ENCODE measurements at places on chromosomes 3 and 15.

- DNase-seq = no peak
Measured at GRCh38 chr3:133037436-133037835, 755 bp upstream of the TMEM108 start.

DNA sequence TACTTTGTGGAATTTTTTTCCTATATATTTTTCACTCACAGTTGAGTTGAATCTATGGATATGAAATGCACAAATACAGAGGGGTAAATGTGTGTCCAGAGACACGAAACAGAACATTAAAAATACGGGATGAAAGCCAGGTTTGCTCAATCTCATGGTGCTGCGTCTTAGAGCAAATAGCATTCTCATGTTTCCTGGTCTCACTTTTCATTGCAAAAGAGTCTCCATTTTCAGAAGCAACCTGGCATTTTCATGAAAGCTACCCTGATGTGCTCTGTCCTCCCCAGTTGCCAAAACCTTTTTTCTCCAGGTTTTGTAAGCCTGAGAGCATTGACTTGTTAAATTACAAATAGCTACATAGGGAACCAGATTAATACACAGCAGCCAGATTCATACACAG is 49.5 kb upstream of the MBNL1 start:
- DNase-seq = no peak

DNA sequence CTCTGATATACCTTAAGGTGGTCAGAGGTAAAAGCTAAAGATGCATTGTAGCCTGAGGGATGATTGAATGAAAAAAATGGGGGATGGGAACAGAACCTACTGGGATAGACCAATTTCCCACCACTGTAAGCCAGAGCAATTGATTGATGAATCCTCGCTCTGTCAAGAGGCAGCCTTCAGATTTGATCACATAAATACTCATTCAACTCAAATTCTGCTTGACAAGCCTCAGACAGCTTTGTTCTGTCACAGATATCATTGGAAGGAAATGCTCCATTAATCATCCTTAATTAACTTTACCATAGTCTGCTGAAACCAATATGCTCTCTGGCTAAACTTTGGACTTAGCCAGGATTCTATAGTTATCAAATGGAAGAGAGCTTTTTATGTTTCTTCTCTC is 467.8 kb downstream of the MECOM start:
- no peak for DNase-seq

GRCh38 chr3:193830791-193831191 is 237.8 kb downstream of the OPA1 start:
- DNase-seq = no peak

GRCh38 chr15:100255644-100256043 is 86.1 kb downstream of the ADAMTS17 start:
- DNase-seq = no peak

GRCh38 chr3:46406788-46407611 is at the start of the genes CCR5AS and CCRL2:
TSS of gene CCR5AS (minus strand) at chr3:46407066.
TSS of gene CCRL2 (plus strand) at chr3:46407259. CDS start at chr3:46408080, 821 bp downstream.
- DNase-seq = peak; percentile 40

- DNase-seq = no peak
Measured at GRCh38 chr15:33846862-33847261, 121.4 kb upstream of the CHRM5 start.

DNA sequence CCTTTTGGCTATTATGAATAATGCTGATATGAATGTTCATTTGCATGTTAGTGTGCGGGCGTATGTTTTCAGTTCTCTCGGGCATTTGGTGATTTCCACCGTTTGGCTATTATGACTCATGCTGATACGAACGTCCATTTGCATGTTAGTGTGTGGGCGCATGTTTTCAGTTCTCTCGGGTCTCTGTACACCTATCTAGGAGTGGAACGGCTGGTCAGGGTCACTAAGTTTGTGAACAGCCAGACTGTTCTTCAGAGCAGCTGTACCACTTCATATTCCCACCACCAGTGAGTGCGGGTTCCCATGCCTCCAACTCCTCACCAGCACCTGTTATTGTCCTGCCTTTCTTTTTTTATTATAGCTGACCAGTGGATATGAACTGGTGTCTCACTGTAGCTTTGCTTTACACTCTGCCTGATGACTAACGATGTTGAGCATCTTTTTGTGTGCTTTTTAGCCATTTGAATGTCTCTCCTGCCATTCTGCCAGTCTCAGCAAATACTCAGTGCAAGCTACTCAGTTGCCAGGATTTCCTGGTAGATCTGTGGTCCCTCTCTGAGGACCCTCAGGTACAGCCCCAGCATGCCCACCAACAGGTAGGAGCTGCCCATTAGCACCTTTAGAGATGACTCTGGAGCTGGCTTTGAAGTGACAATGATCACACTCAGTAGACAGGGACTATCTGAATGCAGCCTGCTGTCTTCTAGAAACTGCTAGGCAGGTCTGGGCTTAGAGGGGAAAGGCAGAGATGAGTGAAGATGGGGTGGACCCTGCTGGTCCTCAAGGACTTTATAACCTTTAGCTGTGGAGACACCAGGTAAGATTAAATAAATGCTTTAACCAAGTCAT is 141.1 kb downstream of the XXYLT1 start:
- peak; percentile 62 for DNase-seq

GRCh38 chr3:70947579-70947978 is 635.1 kb upstream of the MDFIC2 start:
- DNase-seq = no peak

GRCh38 chr15:97995881-97996603 is 35.5 kb downstream of the ARRDC4 start:
- no peak for DNase-seq

- DNase-seq = no peak
Measured at GRCh38 chr3:15280853-15281532, 51.4 kb downstream of the SH3BP5 start.

GRCh38 chr3:32421991-32422859 is 30.6 kb downstream of the CMTM7 start:
- no peak for DNase-seq

DNA sequence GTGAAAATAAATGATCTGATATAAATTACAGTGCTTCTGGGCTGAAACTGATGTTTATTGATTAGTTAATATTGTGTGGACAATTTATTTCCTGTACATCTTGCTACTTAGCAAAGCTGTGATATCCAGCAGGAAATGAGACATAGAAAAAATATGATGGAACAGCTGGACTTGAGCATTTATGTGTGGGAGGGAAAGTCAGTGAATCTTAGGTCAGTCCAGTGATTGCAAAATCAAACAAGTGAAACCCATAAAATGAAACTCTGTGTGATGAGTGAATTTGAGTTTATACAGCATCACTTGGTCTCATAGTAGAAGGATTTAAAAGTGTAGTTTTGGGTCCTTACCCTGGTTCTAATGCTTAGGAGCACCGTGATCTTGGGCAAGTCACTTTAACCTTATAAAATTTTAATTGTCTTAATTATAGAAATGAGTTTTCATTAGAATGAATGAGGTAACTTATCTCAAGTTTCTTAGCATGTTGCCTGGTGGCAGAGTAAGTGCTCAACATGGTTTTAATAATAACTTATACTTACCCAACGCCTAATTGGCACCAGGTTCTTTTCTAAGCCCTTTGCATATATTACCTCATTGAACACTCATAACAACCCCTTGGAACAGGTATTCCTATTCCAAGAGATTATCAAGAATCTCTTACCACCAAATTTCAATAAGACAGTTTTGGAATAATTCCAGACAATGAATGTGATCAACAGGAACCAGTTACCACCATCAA is 194.6 kb downstream of the ADAMTSL3 start:
- no peak for DNase-seq

- DNase-seq = no peak
Measured at GRCh38 chr15:29822684-29823459, 604 bp upstream of the TJP1 start.

- no peak for DNase-seq
Measured at GRCh38 chr3:62173939-62174515, 199.3 kb downstream of the FEZF2 start.

DNA sequence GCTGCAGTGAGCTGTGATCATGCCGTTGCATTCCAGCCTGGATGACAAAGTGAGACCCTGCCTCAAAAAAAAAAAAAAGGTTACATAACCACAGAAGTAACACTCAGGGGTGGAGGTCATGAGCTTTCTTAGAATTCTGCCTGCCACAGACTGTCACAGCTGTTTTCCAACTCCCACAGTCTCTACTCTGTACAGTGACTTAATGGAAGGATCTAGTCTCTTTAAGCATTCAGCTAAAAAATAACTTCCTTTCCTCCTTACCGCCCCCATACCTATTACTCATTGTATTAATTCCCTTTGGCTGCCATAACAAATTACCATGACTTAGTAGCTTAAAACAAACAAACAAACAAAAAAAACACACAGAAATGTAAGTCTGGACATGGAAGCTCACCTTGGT is 99.6 kb upstream of the UBE2E1 start:
- DNase-seq = no peak

- DNase-seq = no peak
Measured at GRCh38 chr3:27758083-27758482, 36.0 kb upstream of the EOMES start.

- DNase-seq = no peak
Measured at GRCh38 chr15:50953302-50953701, 44.8 kb downstream of the AP4E1 start.

GRCh38 chr3:17752876-17753631 is 10.6 kb upstream of the TBC1D5 start:
- no peak for DNase-seq

GRCh38 chr15:60966316-60966715 is 262.8 kb downstream of the RORA start:
- DNase-seq = no peak

DNA sequence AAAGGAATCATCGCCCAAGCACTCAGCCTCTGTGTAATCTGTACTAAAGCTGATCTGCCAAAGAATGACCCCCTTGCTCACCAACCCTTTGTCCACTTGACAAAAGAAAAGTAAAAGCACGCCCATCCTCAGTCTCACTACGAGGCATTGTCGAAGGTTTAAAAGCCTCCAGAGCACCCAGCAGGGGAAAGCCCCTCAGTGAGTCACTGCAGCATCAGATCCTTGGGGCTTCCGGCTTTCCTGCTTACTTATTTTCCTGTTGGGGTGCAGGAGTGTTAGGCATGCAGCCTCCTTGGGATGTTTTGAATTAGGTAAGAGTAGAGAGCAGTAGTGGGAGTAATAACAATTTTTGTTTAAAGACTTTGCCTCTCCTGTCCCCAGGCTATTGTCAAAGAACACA is 216.1 kb downstream of the MTHFS start:
- no peak for DNase-seq

- no peak for DNase-seq
Measured at GRCh38 chr3:150729682-150730360, 26.1 kb upstream of the ERICH6 start.

DNA sequence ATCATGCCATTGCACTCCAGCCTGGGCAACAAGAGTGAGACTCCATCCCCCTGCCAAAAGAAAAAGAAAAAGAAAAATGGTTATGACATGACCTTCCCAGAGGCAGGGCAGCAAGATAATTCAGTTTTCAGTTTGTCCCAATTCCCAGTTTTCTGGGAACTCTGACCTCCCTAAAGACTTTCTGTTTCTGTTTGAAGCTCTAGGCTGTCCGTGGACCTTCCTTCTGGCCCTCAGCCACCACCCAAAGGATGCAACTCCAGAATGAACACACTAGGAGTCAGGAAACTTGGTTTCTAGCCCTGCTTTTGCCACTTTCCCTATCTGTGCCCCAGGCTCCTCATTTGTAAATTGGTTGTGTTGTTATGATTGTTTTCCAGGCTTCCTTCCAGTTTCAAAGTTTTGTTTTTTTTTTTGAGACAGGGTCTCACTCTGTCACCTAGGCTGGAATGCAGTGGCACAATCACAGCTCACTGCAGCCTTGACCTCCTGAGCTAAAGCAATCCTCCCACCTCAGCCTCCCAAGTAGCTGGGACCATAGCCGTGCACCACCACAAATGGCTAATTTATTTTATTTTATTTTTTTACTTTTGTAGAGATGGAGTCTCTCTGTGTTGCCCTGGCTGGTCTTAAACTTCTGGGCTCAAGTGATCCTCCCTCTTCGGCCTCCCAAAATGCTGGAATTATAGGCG is 68.6 kb downstream of the CDC25A start:
- DNase-seq = no peak

GRCh38 chr15:90571063-90571541 is 41.4 kb downstream of the CRTC3 start:
- no peak for DNase-seq

DNA sequence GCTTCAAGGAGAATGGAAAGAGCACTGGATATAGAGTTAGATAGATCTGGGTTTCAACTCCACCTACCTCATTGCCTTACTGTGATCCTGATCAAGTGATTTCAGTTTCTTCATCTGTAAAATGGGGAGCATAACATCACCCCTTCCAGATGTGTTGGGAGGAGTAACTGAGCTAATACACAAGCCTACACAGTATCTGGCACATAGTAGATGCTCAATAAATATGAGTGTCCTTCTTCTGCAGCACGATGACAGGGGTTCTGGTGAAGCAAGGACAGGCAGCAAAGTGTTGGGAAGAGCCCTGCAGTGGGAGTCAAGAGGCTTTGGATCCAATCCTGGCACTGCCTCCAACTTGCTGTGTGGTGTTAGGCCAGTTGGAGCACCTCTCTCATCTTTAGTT is 270.0 kb downstream of the UACA start:
- no peak for DNase-seq

DNA sequence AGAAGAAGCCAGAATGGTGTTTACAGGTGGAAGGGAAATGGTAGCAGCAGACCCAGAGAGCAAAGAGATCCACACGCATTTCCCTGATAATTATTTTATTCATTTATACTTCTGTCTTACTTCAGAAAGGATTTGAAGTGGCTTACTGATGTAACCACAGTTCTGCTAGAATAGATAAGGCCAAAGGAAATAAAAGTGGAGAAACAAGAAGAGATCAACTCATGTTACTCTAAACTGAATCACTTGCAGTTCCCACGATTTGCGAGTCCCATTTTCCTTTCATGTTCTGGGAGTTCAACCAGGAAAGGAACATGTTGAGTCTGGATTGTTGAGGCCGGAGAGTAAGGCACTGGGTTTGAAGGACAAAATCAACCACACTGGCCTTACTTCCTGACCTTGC is 151.8 kb downstream of the MYRIP start:
- no peak for DNase-seq

- DNase-seq = no peak
Measured at GRCh38 chr15:60639502-60639901, 160.6 kb upstream of the ICE2 start.

DNA sequence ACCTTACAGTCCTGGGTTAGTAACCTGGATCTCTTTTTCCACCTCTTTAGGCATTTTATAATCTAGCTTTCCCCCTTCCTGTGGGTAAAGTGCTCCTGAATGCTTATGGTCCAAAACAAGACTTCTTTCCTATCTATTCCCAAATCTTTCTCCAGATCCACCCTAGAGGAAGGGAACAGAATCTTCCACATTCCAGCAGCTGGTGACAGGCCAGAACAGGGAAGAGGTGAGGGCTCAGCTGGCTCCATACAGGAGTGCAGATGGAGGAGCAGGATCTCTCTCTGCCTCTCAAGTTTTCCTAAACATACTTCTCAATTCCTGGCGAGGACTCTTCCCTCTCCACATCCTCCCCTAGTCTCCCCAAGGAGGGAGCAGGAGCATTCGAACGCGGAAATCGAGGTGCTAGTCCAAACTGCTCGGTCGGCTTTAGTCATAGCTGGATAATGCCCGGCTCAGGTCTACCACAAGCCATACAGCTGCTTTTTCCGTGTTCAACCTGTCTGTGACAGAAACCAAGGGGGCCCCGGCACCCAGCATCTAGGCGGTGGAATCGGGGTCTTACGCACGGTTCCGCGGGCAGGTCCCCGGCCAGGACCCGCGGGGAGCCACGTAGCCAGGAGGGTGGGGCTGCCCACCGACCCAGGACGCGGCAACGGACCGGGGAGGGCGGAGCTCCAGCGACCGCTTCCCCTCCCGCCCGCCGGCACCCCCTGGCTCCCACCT is 4.0 kb downstream of the RASSF1 start:
- DNase-seq = no peak

- no peak for DNase-seq
Measured at GRCh38 chr3:183637106-183637486, 1.7 kb downstream of the KLHL24 start.
